Stimulated activated CD4-positive, alpha-beta T cell treated with anti-CD3 and anti-CD28 coated beads, Interleukin-4, amount 100 ng/mL, for 48 hours (primary cell): ENCODE measurements at places on chromosomes 11 and 22.
A peak's percentile ranks its signal among the peaks of the same experiment; 100 is the strongest.

DNA sequence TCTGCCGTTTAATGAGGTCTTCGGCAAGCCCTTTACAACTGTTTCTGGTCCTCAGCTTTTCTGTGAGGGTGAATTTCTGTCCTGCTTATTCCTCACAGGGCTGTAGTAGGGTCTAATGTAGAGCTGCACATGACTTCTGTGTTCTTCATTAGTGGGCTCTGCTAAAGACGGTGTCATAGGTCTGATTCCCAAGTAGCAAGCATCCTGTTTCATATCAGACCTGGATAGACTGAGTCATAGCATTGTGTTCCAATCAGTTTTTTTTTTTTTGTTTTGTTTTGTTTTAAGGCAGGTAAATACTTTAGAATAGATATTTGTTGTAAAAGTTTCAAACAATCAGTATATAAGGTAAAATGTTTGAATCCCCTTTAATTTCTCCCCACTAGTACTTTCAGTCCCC, 35.4 kb downstream of the BIRC2 start:
- no peak for DNase-seq

DNA sequence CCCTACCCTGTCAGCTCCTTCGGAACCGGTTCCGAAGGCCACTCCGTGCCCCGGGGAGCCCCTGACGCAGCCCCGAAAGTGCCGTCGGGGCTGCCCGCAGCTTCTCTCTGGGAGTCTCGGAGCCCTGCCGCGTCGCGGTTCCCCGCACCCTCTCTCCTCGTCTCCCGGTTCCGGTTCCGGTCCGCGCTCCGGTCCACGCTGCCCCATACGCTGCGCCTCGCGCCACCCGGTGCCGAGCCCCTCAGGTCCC, 618 bp downstream of the MTA2 start:
- DNase-seq = no peak

DNA sequence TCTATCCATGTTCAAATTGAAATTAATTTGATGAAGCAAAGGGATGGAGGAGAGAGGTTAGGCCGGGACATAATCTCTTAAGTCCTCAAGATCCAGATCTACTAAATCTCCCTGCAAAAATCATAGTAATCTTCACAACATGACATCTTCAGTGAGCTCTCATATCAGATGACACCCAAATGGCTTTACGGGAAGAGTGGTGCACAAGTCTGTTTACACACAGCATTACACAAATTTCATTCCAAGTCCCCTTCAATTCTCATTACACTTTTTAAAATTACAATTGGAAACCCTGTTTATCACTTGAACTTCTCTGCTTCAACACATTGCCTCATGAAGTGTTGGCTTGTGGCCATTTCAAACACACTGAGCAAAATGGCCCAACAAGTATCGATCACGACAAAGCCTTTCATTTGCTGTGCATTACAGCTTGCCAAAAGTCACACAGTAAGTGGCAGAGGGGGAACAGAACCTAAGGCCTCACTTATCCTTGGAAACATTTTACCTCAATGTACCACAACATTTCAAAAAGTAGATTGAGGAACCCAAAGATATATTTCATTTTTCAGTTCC, 17.9 kb upstream of the TPH1 start:
- DNase-seq = no peak

GRCh38 chr22:24225951-24226350, 18.9 kb downstream of the GGT5 start:
- DNase-seq = no peak

GRCh38 chr11:106047631-106048030, 25.6 kb upstream of the MSANTD4 start:
- no peak for DNase-seq

DNA sequence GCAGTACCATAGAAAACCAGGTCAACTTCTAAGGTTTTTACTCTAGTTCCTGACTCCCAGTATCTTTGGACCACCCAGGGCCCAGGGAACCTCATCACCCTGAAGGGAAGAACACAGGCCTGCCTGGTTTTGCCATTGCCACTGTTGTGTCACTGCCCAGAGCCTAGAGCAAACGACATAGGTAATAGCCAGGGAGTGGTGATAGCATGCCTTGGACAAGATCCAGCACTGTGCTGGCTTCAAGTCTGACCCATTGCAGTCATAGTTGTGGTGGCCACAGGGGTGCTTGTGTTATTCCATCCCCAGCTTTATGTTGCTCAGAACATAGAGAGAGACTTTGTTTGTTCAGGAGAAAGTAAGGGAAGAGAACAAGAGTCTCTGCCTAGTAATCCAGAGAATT, 2310.2 kb downstream of the LRRC4C start:
- no peak for DNase-seq

DNA sequence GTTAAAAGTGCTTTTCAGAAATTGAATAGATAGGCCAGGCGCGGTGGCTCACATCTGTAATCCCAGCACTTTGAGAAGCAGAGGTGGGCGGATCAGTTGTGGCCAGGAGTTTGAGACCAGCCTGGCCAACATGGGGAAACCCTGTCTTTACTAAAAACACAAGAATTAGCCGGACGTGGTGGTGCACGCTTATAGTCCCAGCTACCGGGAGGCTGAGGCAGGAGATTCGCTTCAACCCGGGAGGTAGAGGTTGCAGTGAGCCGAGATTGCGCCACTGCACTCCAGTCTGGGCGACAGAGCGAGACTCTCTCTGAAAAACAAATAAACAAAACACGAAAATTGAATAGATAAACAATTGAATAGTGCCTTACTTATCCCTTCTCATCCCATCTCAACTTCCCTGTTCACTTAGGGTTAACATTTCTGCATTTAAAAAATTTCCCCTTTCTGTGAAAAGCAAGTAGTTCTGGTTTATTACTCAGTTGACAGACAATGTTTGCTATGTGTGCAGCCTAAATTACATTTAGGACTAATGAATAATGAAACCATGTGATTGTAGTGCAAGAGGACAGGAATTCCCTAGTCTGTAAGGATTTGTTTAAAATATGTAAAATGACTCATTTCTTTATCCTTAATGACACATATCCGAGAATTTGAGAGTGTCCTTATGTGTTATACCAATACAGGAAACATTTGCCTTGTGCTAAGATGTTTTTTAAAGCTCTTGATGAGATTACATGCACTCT, 6.0 kb downstream of the RNF169 start:
- no peak for DNase-seq

- DNase-seq = no peak
These were observed 84.6 kb downstream of the ZNRF3 start for GRCh38 chr22:28967969-28968368.

GRCh38 chr11:117815262-117815803, 9.2 kb downstream of the FXYD2 start:
- peak; percentile 51 for DNase-seq

- no peak for DNase-seq
These were observed 245.6 kb upstream of the B3GAT1 start for GRCh38 chr11:134657631-134658030.

DNA sequence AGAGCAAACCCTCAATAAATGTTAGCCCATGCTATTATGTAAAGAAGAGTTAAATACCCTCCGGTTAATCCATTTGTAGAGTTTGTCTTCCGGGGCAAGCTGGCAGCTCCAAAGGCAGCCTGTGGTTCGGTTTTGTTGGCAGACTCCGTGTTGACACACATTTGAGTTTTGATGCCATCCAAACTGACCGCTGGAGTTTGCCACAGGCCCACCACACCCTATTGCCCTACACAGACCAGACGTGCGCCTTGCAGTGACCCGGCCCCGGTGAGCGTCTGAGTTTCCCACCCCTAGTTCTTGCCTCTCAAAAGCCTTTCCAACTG, 25.1 kb downstream of the ELFN2 start:
- DNase-seq = no peak

- DNase-seq = no peak
These were observed 26.1 kb downstream of the TCIRG1 start for GRCh38 chr11:68064926-68065325.

DNA sequence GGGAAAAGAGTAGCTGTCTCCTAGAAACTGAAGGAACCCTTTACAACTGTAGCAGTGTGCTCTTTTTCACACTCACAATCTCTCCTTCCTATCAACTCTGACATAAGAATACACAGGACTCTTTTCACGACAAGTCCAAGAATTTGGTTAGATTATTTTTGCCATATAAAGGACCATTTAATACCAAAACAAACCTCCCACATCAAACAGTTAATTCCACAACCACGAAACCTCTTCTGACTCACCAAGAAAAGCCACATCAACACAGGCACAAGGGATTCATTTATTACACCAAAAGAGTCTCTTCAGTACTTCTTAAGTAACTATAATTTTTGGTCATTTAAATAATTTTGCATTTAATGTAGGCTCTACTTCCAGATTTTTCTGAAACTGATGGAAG, 222.6 kb upstream of the PITPNB start:
- no peak for DNase-seq

DNA sequence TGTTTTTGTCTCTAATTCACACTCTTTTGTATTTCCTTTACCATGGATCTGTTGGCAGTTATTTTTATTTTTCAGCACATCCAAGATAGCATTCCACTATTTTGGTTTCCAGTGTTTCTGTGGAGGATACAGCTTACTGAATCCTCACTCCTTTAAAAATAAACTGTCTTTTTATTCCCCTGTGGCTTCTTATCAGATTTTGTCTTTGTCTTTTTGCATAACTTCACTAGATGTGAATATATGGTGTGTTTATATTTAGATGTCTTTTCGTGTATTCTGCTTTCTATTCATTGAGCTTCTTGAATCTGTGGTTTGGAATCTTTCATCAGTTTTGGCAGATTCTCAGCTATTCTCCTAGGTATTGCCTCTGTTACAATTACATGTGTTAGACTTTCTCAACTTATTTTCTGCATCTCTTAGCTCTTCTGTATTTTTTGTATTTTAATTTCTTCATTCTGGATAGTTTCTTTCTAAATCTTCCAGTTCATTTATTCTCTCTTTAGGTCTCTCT, 7.4 kb upstream of the ATXN10 start:
- no peak for DNase-seq

DNA sequence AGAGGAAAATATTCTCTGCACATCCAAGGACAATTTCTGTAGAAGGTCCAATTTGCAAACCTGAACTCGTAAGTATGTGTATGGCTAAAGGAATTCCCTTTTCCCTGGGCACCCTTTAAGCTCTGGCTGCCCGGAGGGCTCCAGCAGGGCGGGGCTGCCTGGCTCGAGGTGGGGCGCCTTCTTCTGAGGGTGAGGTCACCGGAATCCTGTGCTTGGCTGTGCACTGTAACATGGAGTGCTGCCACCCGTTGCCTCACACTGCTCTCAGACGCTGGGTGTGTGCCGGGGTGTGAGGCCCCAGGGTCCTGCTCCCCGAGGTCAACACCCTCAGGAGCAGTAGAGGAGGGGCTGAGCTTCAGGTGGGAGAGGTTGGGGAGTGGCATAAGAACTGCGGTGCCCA, 61.5 kb downstream of the SYN3 start:
- no peak for DNase-seq

GRCh38 chr11:47354913-47355282, 2.4 kb upstream of the MYBPC3 start:
- no peak for DNase-seq

DNA sequence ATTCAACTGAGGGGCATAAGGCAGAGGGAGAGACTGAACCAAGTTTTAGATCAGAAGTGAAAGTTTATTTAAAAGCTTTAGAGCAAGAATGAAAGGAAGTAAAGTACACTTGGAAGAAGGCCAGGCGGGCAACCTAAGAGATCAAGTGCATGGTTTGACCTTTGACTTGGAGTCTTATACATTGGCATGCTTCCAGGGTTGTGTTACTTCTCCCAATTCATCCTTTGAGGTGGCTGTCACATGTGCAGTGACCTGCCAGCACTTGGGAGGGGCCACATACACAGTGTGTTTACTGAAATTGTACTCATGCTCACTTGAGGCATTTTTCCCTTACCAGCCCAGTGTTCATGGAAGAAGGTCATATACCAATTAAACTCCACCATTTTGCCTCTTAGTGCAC, 30.4 kb downstream of the CYP2R1 start:
- no peak for DNase-seq

DNA sequence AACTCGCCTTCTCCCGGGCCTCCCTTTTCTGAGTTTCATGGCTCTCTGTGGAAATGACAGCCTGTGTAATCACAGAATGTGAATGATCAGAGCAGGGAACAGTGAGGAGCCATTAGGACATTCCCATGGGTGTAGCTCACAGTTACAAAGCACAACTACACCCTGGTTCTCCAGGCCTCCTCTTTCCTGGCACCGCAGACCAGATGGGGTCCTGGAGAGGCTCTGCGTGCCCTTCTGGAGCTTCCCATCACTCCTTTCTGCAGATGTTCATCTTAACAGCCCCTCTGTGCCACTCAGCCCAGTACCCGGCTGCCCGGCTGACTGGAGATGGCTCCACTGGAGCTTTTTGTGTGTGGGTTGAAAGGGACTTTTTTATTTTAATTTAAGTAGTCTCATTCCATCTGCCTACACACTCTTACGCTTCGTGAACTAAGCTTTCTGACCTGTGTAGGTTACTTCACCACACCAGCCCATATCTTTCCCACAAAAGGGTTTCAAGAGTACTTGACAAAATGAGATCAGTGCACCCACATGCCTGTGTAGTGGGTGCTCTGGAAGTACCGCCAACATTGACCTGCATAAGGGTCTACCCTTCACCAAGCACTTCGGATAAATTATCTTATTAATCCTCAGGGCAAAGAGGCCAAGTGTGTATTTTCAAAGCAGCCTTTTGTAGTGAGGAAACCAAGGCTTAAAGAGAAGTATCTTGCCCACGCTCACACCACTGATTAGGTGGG, 29.8 kb downstream of the SREBF2 start:
- peak; percentile 44 for DNase-seq

DNA sequence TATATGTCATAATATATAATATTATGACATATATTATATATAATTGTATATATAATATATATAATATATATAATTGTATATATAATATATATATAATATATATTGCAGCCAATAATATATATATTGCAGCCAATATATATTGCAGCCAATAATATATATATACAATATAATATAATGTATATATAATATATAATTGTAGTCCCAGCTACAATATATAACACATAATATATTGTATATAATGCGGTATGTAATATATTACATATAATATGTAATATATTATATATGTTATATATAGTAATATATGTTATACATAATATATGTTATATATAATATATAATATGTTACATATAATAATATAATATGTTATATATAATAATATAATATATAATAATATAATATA, 5.8 kb upstream of the CELF1 start:
- DNase-seq = no peak

GRCh38 chr11:129365816-129366215, 9.8 kb upstream of the BARX2 start:
- DNase-seq = no peak

- no peak for DNase-seq
These were observed 13.7 kb downstream of the ARAP1 start for GRCh38 chr11:72738199-72739141.

- no peak for DNase-seq
These were observed 29.5 kb upstream of the APOA1 start for GRCh38 chr11:116866804-116867455.
